HuH-7 (cell line): ENCODE measurements at places on chromosomes 4 and X.
A peak's percentile ranks its signal among the peaks of the same experiment; 100 is the strongest.

GRCh38 chrX:6832619-6833018, 297.7 kb upstream of the VCX3A start:
- DNase-seq = no peak

DNA sequence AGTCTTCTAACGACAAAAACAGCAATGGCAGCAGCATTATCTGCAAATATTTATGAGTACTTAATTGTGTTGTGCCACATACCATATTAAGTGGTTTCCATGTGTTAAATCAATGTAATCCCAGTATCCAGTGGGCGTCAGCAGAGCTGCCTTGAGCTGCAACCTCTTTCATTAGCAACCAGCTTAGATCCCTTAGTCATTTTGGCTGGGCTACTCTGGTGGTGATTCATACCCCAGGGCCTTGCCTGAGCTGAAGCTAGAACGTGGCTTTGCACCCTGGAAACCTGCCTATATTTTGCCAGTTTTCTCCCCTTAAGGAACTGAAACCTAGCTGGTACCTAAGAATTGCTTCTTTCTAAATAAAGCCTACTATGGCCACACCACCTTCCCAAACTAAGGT, 474.3 kb upstream of the FTHL17 start:
- no peak for DNase-seq

- no peak for DNase-seq
Observed at GRCh38 chr4:40448875-40449274, 113.7 kb downstream of the CHRNA9 start.

DNA sequence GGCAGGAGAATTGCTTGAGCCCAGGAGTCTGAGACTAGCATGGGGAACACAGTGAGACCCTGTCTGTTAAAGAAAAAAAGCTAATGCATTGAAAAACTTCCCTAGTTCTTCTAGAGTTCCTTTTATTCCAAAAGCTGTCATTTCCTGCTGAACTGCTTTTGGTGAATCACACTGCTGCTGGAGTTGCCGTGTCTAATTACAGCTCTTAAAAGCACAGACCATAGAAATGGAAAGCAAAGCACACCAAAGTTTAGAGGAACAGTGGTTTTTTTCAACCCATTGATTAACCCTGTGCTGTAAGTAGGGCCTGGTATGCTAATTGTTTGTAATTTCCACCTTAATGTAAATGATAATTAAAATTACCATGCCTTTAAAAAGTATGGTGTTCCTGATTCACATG, 52.4 kb downstream of the SEPTIN11 start:
- no peak for DNase-seq

- no peak for DNase-seq
Observed at GRCh38 chr4:184265546-184266351, 48.1 kb upstream of the ENPP6 start.

DNA sequence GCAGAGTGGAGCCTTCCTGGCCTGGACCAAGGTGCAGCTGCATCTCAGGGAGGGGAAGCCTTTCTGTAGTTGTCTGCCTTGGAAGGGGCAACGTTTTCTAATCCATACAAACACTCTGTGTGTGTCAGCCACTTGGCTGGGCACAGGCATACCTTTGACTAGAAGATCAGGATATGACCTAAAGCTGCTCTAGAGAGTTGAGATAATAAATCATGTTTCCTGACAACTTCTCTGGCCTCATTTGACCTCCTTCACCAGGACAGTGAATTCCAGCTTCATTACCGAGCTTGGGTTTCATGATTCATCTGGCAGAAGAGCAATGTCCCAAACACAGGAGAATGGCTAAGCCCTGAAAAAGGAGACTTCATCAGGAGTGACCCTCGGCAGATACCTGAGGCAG, 89.6 kb upstream of the KIT start:
- no peak for DNase-seq

DNA sequence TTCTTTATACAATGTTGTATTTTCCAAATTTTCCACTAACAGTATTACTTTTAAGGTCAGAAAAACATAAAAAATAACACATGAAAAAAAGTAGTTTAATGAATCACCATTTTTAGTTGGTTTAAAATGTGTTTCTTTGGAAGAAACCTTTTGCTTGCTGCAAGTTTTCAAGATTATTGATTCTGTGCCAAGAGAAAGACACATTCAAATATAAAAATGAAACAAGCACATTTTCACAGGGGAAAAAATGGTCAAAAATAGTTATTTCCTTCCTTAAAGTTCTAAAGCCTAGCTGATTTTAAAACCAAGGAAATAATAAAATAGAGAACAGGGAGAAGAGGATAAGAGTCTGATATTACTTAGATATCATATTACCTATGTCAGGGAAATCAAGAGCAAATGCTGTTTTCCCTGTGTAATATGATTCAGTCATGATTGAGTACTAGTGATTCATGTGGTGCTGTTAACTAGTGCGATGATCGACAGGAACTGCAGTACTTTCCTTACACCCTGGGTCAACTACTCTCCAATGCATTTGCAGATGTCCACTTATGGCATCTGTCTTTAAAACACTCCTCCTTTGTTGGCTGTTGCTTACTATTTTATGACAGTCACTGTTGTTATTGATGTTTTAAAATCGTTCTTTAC, 103.8 kb downstream of the CAMK2D start:
- DNase-seq = no peak

GRCh38 chr4:86108137-86108536, 251.7 kb downstream of the MAPK10 start:
- no peak for DNase-seq

DNA sequence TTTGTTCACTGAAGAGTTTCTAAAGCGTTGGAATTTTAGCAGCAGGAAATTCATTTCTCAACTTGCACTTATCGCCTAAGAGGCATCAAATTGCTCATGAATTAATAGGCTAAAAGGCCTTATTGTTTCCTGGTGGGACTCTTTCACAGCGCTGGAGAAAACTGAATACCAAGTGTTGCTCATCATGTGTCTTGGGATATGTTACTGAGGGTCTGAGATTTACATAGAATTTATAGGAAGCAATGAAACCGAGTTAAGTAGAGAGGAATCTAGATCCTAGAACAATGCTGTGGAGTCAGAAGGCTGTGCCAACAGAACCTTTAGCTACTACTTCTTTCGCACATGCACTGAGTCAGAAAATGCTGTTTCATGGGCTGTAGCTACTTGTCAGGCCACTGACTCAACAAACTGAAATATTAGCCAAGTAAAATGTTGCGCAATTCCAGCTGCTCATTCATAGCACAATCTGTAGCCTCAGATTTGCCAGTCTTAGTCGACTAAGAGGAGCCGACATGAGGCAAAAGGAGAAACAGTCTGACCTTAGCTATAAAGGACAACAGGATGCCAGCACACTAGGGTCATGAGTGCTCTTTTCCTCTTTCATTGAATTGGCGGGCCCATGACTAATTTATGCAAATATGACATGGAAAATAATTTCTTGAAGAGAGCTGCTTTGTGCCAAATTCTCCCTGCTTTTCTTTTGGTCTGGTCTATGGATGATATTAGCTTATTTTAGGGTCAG, 35.9 kb upstream of the CXCL8 start:
- DNase-seq = no peak

- DNase-seq = peak; percentile 48
Observed at GRCh38 chr4:48315728-48316630, 25.4 kb upstream of the SLAIN2 start.

- no peak for DNase-seq
Observed at GRCh38 chrX:41118156-41118555, 32.9 kb downstream of the USP9X start.

GRCh38 chr4:100588076-100588475, 70.3 kb upstream of the EMCN start:
- no peak for DNase-seq

DNA sequence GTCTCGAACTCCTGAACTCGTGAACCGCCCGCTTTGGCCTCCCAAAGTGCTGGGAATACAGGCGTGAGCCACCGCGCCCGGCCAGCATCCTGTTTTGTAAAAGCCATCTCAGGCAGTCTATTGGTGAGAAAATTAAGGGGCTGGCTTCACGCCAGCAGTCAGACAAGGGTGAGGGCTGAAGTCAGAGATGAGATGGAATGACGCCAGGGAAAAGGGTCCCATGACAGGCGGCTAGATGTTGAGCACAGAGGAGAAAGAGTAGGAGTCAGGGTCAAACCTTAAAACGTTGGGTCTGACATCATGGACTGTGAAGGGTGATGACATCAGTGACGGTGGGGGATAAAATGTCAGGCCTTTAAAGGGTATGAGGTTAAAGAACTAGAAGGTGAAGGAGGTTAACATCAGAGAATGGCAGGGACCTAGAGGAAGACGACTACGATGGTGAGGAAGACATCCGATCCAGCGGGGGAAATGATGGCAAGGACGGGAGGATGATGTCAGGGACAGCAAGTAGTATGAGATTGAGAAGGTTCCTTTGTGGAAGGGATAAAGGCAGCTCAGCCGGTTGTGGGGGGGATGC, 504 bp upstream of the RBM3 start:
- DNase-seq = no peak

- no peak for DNase-seq
Observed at GRCh38 chrX:150692831-150693724, at the start of gene MTMR1. Gene MTMR1 (plus strand): TSS chrX:150693396. CDS start chrX:150693531, 135 bp downstream.

DNA sequence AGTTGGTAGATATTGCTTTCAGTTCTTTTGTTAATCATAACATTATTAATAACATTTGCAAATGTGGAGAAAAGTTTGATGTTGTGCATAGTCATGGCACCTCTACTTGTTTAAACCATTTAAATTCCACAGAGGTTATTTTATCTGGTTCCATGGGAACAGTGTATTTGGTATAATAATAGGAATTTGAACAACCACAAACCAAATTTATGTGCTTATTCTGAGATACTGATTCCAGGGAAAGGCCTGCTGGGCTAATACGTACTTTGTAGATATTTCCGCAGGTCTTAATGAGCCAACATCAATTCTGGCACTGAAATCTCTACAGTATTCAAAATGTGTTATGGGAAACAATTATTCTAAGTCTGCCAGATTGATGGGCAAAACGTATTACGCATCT, 319.0 kb downstream of the DKK2 start:
- no peak for DNase-seq

DNA sequence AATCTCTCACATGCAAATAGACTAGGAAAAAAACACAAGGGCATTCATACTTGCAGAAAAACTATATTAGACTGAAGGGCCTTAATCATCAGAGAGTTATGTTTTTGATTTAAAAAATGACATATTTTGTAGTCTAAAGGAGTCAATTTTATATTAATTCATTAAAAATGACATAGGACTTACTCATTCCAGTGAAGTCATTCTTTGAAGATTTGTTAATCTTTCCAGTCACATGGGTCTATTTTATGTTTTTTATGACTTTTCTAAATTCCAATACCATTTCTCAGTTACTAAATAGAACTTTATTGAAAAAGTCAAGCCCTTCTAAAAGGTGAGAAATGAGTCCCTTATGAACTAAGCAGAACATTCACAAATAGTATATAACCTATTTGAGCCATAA, 743.8 kb upstream of the INTU start:
- DNase-seq = no peak

- no peak for DNase-seq
Observed at GRCh38 chr4:126947536-126947935, 685.2 kb upstream of the INTU start.

- no peak for DNase-seq
Observed at GRCh38 chrX:43540318-43540717, 115.8 kb upstream of the MAOA start.

DNA sequence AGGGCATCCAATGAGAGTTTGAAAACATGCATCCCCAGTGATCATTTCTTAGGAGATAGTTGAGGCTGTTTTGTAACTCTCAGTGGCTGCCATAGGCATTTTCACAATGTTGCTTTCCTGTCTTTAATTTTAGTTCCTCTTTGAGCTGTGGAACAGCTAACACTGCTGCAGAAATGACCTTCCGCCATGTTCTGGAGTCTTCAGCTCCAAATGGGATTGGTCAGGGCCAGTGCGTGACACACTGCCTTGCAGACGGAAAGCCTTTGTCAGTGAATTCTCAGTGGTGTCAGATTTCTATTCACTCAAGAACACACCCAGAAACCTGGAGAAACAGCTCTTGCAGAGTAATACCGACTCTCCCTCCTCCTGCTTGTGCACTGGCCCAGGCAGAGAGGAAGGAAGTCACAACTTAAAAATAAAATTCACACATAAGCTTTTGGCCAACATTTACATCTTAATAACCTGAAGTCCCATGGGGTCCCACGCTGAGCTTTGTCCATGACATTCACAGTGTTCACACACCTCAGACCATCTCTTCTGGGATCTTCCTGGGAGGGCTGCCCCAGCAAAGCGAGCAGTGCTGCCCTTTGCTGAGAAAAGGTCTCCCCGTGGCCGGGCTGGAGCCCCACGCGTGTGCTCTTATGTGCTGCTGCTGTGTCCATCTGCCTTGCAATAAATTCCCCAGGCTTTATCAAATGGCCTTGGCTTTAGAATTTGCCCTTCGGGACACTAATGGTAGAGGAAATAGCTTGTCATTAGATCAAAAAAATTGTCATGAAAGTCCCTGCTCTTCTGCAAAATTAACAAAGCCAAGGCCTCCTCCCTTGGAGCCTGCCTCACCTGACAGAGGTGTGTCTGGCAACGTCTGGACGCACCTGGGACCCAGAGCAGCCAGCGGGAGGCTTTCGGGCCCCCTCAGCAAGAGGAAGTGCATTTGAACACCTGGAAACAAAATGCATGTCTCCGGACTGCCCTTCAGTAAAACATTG, 126.8 kb downstream of the IRF2 start:
- DNase-seq = no peak

DNA sequence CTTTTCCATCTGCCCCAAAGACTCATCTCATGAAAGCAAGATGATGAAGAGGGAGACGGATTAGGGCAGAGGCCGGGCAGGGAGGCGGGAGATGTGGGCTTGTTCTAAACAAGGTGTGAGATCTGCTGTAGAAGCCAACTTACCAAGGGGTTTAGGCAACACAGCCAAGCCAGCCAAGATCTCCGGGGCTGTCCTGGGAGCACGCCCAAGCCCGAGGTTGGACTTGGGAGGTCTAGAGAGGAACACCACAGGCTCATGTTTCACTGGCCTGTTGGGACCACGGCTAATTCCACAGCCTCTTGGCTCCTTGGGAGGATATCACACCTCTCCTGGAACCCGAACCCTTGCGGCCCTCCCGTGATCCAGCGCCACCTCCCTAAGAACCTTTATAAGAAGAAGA, 171.4 kb downstream of the CRLF2 start:
- DNase-seq = no peak

DNA sequence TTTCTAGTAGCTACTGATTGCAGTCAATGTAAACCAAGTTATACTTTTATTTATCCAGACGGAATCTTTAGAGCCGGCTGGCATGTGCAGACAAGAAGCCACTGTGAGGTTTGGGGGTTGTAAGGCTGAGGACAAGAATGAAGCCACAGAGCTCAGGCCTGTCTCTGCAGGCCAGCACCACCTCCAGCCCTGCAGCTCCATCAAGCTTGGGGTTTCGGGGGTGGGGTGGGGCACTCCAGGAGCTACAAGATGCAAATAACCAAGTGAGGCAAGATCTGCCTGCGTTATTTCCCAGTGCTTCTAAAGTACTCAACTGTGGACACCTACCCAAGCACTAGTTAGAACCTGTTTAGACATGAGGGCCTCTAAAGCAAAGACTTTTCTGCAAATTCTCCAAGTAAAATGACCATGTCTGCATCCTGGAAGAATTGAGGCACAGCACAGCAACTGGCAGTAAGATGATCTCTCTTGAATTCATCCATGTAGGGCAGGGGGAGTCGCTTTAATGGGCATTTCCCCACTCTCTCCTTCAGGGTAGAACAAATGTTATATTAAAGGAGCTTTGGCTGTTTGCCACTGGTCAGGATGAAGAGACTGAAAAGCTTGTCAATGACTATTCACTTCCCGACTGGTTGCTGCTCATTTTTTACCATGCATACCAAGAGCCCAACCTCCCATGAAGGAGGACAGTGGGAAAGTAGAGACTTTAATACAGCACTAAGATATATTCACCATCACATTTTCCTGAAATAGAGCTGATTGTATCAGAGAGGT, 222.5 kb downstream of the MGST2 start:
- no peak for DNase-seq

GRCh38 chr4:42412251-42412650, 15.0 kb downstream of the SHISA3 start:
- DNase-seq = no peak
